Urinary bladder (tissue), 4 donors: ENCODE measurements at places on chromosomes 12 and 14.

GRCh38 chr12:9244894-9245293 lies 36.7 kb upstream of the PZP start:
- DNase-seq, result no peak

- no peak for DNase-seq
Observed at GRCh38 chr12:122864894-122865253, 29.6 kb downstream of the HIP1R start.

DNA sequence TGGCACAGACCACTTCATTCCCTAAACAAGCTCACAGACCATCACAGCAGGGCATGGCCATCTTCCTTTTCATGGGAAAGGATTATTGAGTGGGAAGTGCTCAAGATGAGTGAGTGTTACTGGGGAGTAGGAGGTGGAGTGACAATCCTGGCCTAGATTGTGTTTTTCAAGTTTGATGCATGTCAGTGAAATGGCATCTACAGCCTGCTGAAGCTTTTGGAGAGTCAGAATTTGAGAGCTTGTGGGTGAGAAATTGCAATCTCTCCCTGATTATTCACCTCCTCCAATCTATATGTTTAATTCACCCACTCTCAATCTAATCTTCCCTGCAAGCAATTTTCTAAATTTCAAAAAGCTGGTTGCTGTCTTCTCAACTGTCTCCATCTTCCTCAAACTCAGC lies 156.1 kb upstream of the G2E3 start:
- no peak for DNase-seq

DNA sequence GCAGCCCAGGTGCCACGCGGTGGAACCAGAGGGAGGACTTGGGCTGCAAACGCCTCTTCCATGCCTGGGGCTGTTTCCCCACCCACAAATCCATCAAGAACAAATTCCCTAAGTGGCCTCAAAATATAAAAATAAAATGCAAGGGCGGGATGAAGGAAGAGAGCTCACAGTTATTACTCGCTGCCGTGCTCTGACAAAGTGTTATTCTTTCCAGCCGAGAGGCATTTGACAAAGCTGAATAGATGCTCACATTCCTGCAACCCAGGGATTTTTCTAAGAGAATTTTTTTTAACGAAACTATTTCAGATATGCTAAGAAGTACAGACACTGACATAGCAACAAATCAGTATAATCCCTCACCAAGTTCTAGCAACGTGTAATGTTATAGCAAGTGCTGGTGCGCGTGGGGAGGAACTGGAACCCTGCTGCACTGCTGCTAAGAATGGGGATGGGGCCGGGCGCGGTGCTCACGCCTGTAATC lies 70.7 kb downstream of the SCARB1 start:
- no peak for DNase-seq

- DNase-seq, result no peak
Observed at GRCh38 chr14:63478010-63478409, 65.2 kb downstream of the PPP2R5E start.

- no peak for DNase-seq
Observed at GRCh38 chr12:105916760-105917039, 222.1 kb downstream of the NUAK1 start.

- DNase-seq, result no peak
Observed at GRCh38 chr12:85843606-85844310, 7.5 kb upstream of the RASSF9 start.

GRCh38 chr14:57871459-57872080 lies 5.7 kb upstream of the SLC35F4 start:
- DNase-seq, result no peak

DNA sequence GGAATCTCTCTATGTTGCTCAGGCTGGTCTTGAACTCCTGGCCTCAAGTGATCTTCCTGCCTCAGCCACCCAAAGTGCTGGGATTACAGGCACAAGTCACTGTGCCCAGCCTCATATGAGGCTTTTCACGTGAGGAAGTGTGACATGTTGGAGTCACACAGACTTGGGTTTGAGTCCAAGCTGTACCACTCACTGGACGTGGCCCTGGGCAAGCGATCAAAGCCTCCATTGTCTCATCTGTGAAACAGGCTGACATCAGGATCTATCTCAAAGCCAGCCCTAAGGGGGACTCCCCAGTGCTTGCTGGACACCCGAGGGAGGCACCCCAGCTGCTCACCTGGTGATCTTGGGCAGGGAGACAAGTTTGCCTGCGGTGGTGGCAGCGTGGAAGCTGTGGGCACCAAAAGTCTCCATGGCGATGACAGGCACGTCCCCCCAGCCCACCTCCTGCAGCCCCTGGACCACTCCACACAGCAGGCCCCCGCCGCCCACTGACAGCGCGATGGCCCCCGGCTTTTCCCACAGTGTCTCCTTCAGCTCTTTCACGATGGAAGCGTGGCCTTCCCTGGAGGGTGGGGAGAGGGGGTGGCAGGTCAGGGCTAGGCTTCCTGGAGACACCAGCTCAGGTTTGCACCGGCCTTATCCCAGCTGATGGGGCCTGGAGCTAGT lies 6.7 kb downstream of the SDS start:
- DNase-seq, result no peak

DNA sequence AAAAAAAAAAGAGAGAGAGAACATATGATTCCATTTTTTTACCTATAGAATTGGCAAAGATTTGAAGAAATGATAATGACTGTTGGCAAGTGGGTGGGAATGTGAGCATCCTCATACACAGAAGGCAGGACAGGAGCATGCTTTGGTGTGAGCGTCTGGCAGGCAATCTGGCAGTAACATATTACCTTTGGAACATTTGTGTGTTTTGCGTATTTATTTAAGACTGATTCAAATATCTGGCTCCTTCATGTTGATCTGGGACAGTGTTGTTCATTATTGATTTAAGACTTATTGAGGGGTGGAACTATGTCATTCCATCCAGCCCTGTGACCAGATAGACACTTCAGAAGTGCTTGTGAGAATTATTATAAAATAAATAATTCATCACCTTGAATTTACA lies 53.1 kb downstream of the PPP1R36 start:
- DNase-seq, result no peak

- DNase-seq, result no peak
Observed at GRCh38 chr14:50562841-50563240, 2.9 kb downstream of the ATL1 start.

GRCh38 chr14:64326502-64326901 lies 32.3 kb upstream of the ESR2 start:
- DNase-seq, result no peak

DNA sequence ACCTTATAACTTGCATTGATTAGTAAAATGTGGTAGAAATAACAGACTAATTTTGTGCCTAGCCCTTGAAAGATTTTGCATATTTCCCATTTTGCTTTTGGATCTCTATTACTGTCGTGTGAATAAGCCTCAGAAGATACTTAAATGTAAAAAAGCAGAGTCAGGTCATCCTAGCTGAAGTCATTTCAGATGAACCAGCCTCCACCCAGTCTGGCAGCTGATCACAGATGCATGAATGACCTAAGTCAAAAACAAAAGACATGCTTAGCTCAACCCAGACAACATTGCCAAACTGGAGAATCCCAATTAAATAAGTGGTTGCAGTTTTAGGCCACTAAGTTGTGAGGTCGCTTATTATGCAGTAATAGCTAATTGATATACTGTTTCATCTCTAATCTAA lies 349.9 kb downstream of the C12orf50 start:
- DNase-seq, result no peak

- no peak for DNase-seq
Observed at GRCh38 chr12:80862531-80862930, 75.2 kb downstream of the LIN7A start.

DNA sequence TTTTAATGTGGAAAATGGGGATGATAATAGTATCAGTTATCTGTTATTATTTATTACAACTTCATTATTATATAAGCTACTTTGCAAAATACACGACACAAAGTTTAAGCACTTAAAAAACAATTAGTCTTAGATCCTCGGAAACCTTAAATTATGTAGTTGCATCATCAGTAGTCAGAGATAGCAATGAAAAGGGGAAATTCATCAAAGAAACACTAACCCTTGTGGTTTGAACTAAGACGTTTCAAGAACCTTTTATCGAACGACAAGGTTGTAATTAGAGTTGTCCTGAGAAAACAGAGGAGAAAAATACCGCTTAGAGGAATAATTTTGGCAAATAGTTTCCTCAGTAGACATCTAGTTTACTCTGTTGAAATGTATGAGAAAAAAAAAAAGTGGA lies 198.5 kb downstream of the PTPRO start:
- DNase-seq, result no peak

DNA sequence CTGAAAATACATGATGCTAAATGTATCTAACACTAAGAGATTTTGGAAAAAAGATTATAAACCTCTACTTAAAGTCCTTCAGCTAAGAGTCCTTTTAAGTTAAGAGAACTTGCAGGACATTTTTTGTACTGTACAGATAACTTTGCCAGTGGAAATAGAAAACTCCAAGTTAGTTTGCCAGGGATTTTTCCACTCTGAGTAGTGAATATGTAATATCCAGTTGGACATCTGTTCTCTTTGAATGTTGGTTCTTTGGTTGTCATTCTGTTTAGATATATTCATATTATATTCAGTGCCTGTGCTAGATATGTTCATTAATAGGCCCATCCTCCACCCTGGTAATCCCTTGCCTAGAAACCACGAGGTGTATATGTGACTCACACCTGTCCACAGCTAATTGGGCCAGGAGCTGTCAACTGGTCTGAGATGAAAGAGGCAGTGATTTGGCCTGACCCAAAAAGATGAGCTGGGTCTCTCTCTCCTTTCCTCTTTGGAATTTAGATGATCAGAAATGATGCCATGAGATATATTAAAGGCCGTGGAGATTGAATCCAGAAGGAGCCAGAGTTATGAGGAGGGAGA lies 261.0 kb upstream of the LRIG3 start:
- no peak for DNase-seq

GRCh38 chr14:23364164-23365035 lies 572 bp downstream of the EFS start:
- no peak for DNase-seq

GRCh38 chr14:103232831-103233319 lies 101.2 kb upstream of the EIF5 start:
- DNase-seq, result no peak

- no peak for DNase-seq
Observed at GRCh38 chr12:118925407-118925806, 55.9 kb upstream of the SRRM4 start.

DNA sequence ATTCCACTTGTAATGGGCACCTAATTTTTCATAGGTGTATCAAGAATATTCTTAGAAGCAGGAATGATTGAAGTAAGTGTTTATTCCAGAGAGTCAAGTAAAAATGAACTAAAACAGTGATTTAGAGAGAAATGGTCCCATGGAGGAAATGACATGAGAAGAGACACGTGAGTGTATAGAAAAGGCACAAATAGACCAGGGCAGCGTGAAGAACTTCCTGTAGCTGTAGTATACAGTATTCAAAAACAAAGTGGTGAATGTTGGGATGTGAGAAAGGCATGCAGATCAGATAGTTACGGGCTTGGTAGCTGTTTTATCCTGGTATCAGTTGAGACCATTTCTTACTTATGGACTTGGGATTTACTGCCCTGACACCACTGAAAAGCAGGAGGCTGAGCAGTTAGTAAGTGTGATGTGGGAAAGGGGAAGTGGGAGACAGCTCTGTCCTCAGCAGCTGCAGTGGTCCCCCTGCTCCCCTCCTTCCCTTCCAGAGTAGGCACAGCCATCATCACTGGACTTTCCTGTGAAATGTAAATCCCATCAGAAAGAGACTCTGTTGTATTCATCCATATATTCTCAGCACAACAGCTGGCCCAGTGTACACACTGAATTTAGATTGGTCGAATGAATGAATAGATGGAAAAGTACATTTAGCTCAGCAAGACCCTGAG lies 16.8 kb upstream of the TESPA1 start:
- no peak for DNase-seq

GRCh38 chr14:70894868-70895267 lies 12.4 kb upstream of the PCNX1 start:
- DNase-seq, result no peak

GRCh38 chr14:45868377-45868776 lies 615.4 kb upstream of the MIS18BP1 start:
- DNase-seq, result no peak

DNA sequence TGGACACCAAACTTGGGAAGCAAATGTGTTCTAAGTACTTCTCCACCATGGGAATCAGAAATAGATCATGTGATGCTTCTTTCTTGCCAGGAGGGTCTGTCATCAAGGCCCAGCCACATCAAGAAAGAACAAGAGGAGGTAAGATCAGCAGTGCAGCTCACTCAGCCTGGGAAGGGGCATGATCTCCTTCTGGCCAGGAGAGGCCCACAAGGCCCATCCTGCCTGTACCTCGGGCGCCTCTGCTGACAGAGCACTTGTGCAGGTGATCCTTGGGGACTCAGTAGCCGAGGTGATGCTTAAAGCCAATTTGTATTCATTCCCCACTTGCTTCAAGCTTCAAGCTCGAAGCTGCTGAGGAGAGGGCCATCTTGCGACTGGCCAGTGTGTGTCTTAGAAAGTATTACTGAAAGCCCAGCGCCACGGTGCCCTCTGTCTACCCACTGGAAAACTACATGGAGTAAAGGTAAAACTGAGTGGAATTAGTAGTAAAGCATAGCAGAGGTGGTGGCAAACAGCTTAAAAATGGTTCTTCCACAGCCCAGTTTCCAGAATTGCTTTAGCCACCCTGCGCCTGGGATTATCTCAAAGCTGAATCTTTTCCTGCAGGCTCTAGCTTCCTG lies 26.2 kb downstream of the RTRAF start:
- DNase-seq, result no peak
